Activated CD4-positive, CD25-positive, alpha-beta regulatory T cell (primary cell): ENCODE measurements at places on chromosomes 7 and 10.

DNA sequence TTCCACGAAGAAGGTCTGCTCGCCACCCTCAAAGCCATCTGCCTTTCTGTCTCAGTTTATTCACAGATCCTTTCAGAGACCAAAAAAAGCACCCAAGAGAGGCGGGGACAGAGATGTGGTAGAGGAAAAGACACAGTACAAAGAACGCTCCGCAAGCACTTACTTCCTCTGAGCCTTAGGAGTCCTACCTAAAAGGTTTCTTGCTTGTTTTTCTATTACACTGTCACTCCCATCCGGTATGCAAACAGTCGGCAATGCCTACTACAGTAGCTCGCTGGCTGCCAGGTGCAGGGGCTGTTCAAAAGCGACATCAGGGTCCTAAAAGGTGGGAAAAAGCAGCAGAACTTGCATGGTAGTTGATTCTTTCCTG is 816 bp downstream of the TECPR1 start:
- no peak for DNase-seq

DNA sequence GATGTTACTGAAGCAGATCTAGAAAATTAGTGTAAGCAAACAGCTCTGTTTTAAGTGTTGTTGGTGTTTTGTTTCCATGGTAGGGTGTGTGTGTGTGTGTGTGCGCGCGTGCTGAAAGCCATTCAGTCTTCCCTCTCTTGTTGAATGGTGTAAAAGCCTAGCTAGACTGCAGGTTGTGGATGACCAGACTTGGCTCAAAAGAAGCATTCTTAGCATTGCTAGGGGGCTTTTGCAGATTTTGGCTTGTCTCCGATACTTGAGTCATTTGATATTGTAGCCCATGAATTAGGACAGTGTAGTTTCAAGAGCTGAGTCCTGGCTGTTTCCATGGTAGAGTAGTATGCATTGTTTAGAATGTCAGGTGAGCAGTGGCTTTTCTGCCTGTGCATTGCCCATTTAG is 99.1 kb downstream of the SND1 start:
- no peak for DNase-seq

DNA sequence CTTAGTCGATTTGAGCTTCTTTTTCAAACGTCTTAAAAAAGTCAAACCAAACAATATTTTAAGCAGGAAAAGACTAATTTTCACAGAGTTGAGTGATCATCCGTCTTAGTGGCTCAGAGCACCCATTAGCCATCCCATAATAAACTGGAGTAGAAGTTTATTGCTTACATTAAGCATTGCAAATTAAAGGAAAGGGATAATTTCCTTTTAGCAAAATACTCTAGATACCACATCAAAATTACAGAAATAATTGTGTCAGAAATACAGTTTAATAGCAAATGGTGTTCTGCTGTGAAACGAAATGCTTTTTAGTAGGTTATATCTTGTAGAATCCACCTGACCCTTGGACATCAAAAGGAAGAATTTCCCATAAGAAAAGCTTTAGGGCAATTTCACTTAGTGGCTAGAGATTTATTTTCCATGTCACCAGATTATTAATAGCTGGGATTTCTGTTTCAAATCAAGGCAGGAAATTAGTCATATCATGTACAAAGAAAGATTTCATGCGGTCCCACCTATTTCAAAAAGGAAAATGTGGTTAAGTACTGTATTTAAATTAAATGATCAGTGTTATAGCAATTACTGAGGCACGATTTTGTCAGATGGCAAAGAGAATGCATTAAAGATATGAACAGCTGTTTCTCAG is 96.2 kb downstream of the NPTX2 start:
- no peak for DNase-seq

- no peak for DNase-seq
These were observed 40.9 kb upstream of the SRI start for GRCh38 chr7:88260719-88261118.

DNA sequence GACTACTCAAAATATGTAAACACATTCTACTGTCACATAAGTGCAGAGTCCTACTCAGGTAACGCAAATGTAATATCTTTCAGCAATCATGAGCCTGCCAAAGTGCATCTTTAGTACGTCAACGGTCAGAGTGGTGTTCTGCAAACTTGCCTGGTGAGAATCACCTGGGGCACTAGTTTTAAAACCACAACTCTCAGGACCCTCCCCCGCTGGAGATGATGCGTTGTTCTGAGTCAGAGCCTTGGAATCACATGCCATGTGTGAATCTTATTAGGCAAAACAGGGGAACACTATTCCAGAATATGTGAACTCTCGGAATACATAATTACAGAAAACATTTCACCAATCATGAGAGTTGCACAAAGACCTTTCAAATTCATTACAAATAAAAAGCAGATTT is 115.7 kb downstream of the TPK1 start:
- no peak for DNase-seq

- DNase-seq = no peak
These were observed 429.6 kb upstream of the LRGUK start for GRCh38 chr7:133697585-133697984.

DNA sequence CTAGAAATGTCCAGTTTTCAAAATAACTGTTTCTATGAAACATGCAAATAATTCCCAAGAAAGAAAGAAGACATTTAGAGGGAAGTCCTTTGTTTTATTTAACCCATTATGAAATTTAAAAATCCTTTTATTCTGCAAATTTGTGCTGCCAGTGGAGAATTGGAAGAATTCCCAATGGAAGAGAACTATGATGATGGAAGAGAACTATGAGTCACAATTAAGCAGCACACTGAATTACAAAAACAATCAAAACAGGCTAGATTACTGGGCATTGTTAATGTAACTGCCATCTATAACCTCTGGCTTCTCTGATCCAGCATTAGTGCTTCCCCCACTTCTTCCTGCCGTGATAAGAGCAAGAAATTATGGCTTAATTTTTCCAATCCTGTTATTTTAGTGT is 126.2 kb upstream of the FEZF1 start:
- DNase-seq = no peak

GRCh38 chr7:125055376-125055775 is 125.8 kb upstream of the POT1 start:
- DNase-seq = no peak

DNA sequence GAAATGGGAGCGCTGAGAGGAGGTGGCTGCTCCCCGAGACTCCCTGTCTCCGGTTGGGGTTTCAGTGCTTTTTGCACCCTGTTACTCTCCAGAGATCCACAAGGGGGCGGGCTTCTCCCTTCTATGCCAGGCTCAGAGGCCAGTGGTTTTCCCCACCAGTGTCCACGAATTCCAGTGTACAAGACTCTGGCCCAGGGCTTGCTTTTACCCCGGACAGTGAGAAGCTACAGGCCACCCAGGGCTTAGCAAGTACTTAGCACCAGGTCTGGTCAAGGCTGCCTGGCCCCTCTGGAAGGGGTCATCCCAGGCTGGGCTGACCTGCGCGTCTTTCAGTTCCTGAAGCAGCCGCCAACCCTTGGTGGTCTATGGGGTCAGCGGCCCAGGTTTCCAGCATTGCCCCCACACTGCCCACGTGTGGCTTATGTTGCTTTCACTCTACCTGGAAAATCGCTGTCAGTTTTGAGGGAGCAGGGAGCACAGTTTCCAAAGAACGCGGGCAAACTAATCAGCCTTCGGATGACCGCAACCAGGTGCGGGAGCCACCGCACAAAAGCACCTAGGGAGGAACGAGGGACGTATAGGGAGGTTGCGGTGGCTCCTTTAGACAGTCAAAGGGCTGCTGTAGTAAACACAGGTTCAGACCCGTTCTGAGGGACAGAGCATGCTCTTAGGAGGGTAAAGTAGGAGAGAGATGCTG is 6.8 kb downstream of the CYP26A1 start:
- DNase-seq = peak; percentile 15

DNA sequence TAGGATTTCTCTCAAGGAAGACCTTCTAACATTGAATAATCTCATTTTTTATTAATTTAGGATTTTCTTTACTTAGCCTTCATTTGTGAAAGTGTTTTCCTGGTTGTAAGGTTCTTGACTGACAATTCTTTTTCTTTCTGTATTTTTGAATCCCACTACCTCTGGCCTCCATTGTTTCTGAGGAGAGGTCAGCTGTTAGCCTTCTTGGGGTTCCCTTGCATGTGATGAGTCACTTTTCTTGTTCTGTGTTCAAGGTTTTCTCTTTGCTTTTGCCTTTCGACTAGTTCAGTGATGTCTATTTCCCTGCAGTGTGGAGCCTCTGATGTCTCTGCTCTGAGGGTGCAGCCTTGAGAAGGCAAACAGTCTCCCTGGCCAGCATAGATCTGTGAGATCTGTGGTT is 304.1 kb upstream of the ZNF32 start:
- DNase-seq = no peak

GRCh38 chr10:53108317-53108934 is 335.8 kb upstream of the MBL2 start:
- no peak for DNase-seq

- DNase-seq = no peak
These were observed 40.0 kb upstream of the PFKFB3 start for GRCh38 chr10:6162589-6163356.

- DNase-seq = no peak
These were observed 377.1 kb downstream of the HPSE2 start for GRCh38 chr10:98858525-98858924.

DNA sequence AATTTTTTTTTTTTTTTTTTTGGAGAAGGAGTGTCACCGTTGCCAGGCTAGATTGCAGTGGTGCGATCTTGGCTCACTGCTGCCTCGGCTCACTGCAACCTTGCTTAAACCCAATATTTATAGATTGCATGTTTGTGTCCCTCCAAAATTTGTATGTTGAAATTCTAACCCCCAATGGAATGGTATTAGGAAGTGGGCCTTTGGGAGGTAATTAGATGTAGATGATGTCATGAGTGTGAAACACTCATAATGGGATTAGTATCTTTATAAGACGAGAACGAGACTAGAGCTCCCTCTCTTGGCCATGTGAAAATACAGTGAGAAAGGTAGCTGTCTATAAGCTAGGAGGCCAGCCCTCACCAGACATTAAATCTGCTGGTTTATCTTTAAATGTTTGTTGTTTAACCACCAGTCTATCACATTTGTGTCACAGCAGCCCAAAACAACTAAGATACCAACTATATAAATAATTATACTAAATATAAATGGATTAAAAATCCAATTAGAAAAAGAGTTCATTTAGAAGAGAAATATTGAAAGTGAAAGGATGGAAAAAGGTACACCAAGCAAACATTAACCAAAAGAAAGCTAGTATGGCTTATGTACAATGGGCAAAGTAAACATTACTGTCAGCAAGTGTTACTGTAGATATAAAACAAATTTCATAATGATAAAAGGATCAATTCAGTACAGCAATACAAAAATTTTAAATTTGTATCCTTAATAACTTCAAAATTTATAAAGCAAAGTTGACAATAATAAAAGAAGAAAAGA is 9.3 kb downstream of the TCAF1 start:
- DNase-seq = no peak

GRCh38 chr10:126919426-126919825 is 14.2 kb downstream of the DOCK1 start:
- no peak for DNase-seq

GRCh38 chr10:45160271-45160670 is 155.1 kb downstream of the OR13A1 start:
- no peak for DNase-seq

GRCh38 chr10:121455377-121455776 is 142.9 kb downstream of the FGFR2 start:
- DNase-seq = no peak

DNA sequence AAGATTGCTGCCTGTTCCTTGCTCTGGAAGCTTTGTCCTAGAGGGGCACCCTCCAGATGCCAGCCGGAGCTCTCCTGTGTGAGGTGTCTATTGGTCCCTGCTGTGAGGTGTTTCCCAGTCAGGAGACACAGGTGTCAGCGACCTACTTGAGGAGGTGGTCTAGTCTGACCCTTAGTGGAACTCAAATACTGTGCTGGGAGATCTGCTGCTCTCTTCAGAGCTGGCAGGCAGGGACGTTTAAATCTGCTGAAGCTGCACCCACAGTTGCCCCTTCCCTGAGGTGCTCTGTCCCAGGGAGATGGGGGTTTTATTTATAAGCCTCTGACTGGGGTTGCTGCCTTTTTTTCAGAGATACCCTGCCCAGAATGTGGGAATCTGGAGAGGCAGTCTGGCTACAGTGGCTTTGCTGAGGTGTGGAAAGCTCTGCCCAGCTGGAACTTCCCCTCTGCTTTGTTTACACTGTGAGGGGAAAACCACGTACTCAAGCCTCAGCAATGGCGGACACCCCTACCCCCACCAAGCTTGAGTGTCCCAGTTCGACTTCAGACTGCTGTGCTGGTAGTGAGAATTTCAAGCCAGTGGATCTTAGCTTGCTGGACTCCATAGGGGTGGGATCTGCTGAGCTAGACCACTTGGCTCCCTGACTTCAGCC is 119.2 kb downstream of the PPP1R9A start:
- DNase-seq = no peak

- no peak for DNase-seq
These were observed 54.3 kb downstream of the FAM241B start for GRCh38 chr10:69684020-69684980.

GRCh38 chr10:6274484-6274883 is 71.8 kb downstream of the PFKFB3 start:
- no peak for DNase-seq

- no peak for DNase-seq
These were observed 8.8 kb downstream of the ADAM8 start for GRCh38 chr10:133267829-133268228.
